Stomach (tissue), 19 donors: ENCODE measurements at places on chromosomes 4 and X. TPM values are rescaled to one million over a fixed set of nuclear protein-coding genes. Genes with fewer than 3 reads are reported as not detected.

SPANXN4 gene
- total RNA-seq: not detected

MYOZ2 gene
- total RNA-seq: 1.2 TPM

SLITRK4 gene
- total RNA-seq: 6.2 TPM

IL3RA gene
- not detected for total RNA-seq

GAGE12J gene
- not detected for total RNA-seq

VCX gene
- not detected for total RNA-seq

DNA sequence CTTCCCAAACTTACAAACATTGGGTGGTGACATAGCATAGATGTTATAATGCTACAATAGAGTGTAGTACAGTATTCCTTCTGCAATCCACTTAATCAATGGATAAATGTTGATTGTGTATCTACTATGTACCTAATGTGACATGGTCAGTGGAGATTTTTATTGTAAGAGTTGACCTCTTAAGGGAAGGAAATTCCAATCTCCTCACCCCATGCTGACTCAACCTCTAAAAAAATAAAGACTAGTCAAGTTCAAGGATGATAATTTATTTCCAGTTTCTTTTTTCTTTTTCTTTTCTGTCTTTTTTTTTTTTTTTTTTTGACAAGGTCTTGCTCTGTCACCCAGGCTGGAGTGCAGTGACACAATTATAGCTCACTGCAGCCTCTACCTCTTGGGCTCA, 206.5 kb upstream of the STS start:
- H3K27ac ChIP-seq: no peak overlapping the region
- no peaks in the 10 kb centered on the region for H3K4me1 ChIP-seq
- no peaks in the 10 kb centered on the region for H3K36me3 ChIP-seq
- H3K4me3 ChIP-seq: no peak overlapping the region
- H3K27me3 ChIP-seq: no peaks in the 10 kb centered on the region

DNA sequence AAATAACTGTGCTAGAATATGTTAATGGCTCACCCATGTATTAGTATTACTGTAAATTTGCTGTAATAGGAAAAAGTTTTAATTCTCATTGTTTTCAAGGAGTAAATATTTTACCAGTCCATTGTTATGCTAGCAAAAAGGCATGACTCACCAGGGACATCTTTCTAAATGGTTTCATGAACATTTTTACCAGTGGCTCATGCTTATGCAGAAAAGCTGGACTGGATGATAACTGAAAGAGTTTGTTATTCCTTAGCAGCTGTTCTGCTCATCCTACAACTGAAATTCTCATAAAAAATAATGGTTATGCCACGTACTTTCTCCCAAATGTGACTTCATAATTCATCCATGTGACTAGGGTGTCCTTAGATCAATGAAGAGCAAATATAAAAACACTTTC, 111.9 kb upstream of the PCDH18 start:
- no peaks in the 10 kb centered on the region for H3K27me3 ChIP-seq
- no peak overlapping the region for H3K27ac ChIP-seq
- H3K4me3 ChIP-seq: no peak overlapping the region

GRCh38 chr4:108327642-108328382, 159.1 kb upstream of the LEF1 start:
- no peak overlapping the region for H3K4me3 ChIP-seq
- no peaks in the 10 kb centered on the region for H3K36me3 ChIP-seq
- no peak for DNase-seq
- H3K27ac ChIP-seq: no peak overlapping the region

GRCh38 chr4:31069151-31069550, 349.0 kb downstream of the PCDH7 start:
- no peaks in the 10 kb centered on the region for H3K27me3 ChIP-seq
- no peaks in the 10 kb centered on the region for H3K4me1 ChIP-seq
- DNase-seq: no peak
- no peak overlapping the region for H3K27ac ChIP-seq
- H3K36me3 ChIP-seq: no peaks in the 10 kb centered on the region
